Stimulated activated CD8-positive, alpha-beta memory T cell treated with anti-CD3 and anti-CD28 coated beads, Interleukin-4, amount 100 ng/mL, for 1 hour (primary cell): ENCODE measurements at places on chromosomes 6 and 20.

DNA sequence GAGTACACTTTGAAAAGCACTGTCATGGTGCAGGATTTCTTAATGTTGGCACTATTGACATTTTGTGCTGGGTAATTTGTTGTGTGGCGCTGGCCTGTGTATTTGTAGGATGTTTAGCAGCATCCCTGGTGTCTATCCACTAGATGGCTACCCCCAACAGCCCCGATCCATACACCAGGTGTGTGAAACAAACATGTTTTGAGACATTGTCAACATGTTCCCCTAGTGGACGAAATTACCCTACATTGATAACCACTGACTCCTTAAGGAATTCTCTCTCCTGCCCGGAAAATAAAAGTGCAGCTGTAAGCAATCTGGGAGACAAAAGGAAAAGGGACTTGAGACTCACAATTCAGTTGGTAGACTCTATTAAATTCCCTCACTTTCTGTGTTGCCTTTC, 52.6 kb upstream of the TMEM200A start:
- no peak for DNase-seq

DNA sequence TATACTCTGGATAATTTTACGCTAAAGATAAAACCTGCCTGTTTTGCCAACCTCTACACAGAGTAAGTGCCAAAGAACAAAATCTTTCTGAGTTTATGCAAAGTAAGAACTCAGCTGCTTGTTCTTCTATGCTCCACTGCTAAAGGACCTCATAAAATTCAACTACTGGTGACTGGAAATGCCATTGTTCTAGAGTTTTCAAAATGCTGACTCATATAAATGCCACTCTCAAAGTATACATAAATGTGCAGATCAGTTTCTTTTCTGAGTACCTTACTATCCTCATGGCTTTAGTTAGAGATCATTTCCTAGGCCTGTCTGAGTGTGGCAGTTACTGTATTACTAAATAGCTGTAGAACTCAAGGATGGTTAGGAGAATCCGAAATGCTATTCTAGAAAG, 45.6 kb downstream of the LYRM4 start:
- DNase-seq, result no peak

GRCh38 chr6:144350528-144350880, 65.4 kb downstream of the UTRN start:
- DNase-seq, result no peak

GRCh38 chr6:12636336-12636735, 80.2 kb upstream of the PHACTR1 start:
- no peak for DNase-seq

- no peak for DNase-seq
Observed at GRCh38 chr6:162970246-162970645, 242.5 kb downstream of the PACRG start.

- DNase-seq, result no peak
Observed at GRCh38 chr6:47714802-47715201, 16.4 kb downstream of the ADGRF4 start.

- DNase-seq, result peak; percentile 15
Observed at GRCh38 chr6:136791296-136792094, 782 bp downstream of the MAP3K5 start.

- no peak for DNase-seq
Observed at GRCh38 chr6:17601386-17601703, 1.2 kb downstream of the FAM8A1 start.

- DNase-seq, result no peak
Observed at GRCh38 chr6:95280686-95281273, 296.6 kb upstream of the MANEA start.

DNA sequence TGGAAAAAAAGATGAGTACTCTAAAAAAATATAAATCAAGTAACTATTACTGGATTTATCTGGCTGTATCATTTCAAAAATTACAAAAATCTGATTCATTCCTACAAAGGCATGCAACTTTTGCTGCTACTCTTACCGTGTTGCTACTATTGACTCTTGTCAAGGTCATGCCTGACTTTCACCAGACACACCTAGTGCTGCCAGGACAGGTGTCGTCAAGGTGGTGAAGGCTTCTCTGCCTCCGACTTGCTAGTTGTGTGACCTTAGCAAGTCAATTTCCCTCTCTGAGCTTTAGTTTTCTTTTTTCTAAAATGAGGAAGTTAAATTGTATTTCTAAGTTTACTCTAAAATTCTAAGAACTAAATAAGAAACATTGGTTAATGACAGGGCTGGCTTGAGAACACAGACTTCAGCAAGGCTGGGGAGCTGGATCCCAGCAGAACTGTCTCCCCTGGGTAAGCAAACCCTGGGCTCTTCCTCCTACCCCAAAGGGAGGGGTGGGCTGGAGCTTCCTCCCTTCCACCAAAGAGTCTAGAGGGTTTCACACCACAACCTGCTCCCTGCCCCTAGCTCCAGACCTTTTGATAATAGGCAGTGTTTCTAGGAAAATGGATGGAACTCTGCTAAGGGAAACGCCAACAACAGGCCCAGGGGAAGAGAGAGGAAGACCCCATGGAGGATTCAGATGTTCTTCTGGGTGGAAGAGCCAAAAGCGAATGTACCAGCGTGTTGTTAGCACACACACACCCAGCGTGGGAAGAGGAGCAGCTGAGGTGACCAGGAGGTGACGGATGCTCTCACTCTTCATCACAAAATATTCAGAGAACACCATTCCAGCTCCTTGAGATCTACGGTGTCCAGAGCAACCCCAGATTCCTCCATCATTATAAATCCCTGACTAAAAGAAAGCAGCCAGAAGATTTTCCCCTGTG, 47.9 kb upstream of the CITED2 start:
- no peak for DNase-seq

DNA sequence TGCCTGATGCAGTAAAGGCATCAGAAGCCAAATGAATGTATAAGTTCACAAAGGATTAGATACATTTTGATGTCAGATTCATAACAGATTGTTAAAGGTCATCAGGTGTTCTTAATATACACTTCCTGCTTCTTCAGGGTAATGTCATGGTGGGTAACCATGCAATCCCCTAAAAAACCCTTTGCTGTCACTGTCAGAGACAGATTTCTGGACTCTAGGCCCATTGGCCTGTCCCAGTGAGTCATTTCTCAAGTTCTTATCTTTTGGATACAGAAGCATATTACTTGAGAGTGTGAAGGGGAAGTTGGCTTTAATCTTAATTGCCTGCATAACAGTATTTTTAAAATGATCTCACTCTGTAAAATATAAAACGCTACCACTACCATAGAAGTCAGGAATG, 895.6 kb upstream of the MAP3K7 start:
- no peak for DNase-seq

DNA sequence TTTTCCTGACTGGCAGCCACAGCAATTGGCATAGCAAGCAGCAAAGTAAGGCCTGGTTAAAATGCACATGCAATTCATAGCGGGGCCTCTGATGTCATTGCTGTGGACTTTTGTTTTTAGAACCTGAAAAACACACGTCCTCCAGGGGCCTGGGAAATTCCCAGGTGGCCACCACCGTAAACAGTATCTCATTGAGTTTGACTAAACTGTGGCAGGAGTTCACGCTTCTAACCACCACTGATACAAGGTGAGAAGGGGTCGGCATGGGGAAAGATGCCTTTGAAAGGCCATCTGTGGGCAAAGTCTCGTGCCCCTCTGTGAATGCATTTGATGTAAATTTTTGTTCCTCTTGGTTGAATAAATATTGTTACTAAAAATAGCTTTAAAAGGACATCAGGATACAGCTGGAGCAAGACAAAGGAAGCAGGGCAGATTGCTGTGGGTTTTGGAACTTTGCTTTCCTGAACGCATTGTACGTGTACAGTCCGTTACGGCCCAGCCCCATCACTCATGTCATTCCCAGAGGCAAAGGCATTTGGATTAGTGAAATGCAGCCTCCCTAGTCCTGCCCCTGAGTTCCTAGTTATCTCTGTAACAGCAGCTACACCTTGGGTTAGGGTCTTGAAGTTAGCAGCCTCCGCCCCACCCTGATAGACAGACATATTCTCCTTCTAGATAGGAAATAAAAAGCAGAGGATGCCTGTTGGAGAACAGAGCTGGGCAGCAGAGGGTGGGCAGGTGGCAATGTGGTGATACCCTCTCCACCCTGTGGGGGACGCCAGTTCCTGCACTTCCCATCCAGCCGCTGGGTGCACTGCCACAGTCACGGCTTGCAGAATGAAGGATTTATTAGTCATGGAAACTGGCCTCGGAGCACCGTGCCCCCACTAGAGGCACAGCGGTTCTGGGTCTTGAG, 80.3 kb downstream of the ZDHHC14 start:
- no peak for DNase-seq

- no peak for DNase-seq
Observed at GRCh38 chr6:41942067-41942851, 651 bp upstream of the CCND3 start.

DNA sequence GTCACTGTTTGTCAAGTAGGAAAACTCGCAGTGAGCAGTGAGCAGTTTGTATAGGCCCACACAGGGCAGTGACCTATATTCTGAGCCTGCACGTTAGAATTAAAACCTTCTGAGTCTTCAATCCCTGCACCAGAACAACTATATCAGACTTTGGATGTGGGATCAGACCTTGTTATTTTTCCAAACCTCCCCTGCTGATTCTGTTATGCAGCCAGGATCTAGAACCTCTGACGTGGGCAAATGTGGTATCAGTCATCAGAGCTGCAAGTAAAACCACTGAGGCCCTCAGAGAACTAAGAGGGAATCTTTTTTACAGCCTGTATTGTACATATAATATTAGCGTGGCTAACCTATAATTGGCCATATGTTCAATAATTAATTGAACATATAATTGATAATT, 32.0 kb upstream of the AKAP7 start:
- no peak for DNase-seq

GRCh38 chr6:12800120-12800519, 83.6 kb downstream of the PHACTR1 start:
- no peak for DNase-seq

GRCh38 chr6:141988954-141989705, 143.6 kb upstream of the GJE1 start:
- no peak for DNase-seq

DNA sequence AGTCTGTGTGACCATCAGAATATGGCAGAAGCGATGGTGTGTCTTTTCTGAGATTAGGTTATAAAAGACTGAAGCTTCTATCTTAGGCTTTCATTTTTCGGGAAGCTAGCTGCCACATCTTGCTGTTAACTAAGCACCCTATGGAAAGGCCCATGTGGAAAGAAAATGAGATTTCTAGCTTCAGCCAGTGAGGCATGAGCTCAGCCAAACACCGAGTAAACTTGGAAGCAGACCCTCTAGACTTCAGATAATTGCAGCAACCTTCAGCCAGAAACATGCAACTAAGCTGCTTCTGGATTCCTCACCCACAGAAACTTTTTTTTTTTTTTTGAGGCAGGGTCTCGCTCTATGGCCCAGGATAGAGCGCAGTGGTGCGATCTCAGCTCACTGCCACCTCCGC, 20.6 kb downstream of the LOC128125822 start:
- DNase-seq, result no peak

- no peak for DNase-seq
Observed at GRCh38 chr20:17014756-17015366, 212.0 kb upstream of the PCSK2 start.

DNA sequence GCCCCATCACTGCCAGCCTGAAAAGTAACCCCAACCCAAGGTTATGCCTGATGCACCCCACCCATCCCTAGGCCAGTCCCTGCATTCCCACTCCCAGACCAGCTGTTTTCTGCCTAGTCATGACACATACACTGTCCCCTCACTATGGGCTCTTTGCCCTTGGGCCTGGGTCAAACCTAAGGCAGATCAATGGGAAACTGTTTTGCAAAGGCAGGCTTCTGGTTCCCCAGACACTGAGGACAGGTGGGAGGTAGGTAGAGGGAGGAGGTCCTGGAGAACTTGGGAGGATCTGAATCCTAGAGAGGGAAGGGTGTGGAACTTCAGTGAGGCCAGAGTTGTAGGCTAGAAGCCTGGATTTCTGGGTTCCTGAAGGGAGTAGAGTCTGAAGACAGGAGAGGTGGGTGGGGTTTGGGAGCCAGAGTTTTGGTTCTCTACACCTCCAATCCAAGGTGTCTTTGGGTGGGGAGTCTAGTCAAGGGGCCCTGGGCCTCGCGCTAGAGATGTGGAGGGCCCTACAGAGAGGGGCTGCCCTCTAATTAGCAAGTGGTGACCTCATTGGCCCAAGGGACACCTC, 2.0 kb downstream of the CLIC1 start:
- no peak for DNase-seq

GRCh38 chr20:833450-834150, at the start of gene FAM110A:
Gene FAM110A (plus strand): TSS chr20:833715. CDS start chr20:844805, 11,090 bp downstream.
- DNase-seq, result peak; percentile 91

GRCh38 chr6:94270091-94270948, 851.0 kb upstream of the EPHA7 start:
- DNase-seq, result no peak

DNA sequence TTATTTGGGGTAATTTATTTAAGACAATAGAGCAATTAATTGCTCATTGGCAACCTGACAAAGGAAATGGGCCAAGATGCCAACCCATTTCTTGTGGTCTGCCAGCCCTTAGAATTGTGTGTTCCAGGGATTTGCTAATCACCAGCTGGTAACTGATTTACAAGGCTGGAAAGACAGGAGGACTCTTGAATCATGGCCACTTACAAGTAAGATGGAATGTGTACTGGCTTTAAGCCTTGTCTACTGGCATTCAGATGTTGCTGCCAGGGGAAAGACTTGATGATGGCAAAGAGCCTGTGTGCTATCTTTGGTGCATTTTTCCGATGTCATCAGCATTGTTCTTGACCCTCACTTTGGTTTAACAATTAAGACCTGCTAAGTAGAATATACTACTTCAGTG, 91.0 kb downstream of the BCKDHB start:
- DNase-seq, result no peak

- DNase-seq, result no peak
Observed at GRCh38 chr6:47170617-47170947, 128.4 kb upstream of the ADGRF1 start.

DNA sequence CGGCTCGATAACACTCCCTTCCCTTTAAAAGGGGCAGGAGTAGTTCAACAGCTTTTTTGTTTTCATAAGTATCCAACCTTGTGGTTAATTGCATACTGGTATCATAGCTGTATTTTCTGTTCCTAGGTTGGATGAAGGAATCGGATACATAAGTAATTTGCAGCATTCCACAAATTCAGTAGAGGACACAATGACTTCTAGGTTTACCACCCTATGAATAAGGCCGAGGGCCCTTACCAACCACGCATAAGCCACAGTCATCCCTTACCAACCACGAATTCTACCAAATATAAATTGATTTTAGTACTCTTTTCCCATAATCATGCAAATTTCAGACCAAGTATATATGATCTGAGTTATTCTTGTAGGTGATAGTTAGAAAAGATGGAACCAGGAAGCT, 36.3 kb downstream of the MCUR1 start:
- no peak for DNase-seq

GRCh38 chr20:4202441-4202840, 187.1 kb upstream of the RNF24 start:
- no peak for DNase-seq

- no peak for DNase-seq
Observed at GRCh38 chr20:47419953-47420514, 63.5 kb upstream of the ZMYND8 start.

- no peak for DNase-seq
Observed at GRCh38 chr6:36326356-36326995, 10.2 kb downstream of the BNIP5 start.
